Activated CD4-positive, alpha-beta T cell treated with anti-CD3 and anti-CD28 coated beads for 24 hours (primary cell): ENCODE measurements at places on chromosomes 6 and 20.

- no peak for DNase-seq
Observed at GRCh38 chr20:42043921-42044320, 425.7 kb upstream of the CHD6 start.

DNA sequence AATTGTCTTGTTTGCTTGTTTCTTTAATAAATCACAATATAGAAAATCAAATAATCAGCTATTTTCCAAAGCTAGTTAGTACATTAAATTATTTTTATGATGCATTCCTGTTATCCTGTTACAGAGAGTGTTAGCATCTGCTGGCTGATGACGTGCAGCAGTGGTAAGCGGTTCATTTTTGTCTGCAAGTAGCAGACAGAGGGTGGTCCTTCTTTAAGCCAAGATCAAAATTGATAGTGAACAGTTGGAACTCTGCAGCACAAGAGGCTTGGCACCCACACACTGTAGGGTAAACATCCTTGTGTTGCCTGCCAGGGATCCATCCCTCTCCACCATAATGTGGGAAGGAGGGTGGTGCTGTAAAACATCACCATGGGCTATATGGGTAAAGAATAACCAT, 158.3 kb downstream of the FRK start:
- no peak for DNase-seq

GRCh38 chr6:16163535-16164300, 34.8 kb downstream of the MYLIP start:
- DNase-seq, result no peak

- no peak for DNase-seq
Observed at GRCh38 chr6:16476861-16477260, 238.5 kb downstream of the GMPR start.

DNA sequence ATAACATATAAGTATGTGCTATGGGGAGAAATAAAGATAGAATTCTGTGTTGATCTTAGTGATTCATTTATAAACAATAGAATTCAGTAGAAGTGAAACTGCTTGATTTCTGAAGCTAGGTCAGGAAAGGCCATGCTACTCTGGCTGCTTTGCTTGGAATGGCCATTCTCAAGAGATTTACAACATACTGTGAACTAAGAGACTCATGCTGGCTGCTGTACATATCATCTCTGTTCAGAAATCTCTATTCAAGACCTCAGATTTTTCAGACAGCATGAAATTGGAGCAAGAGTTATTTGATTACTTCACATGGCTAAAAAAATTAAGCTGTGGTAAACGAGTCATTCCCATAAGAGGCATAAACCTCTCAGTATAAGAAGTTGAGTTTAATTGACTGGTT, 662.6 kb downstream of the BCKDHB start:
- DNase-seq, result no peak

GRCh38 chr20:31505903-31506302, 8.3 kb upstream of the HM13 start:
- DNase-seq, result no peak

- no peak for DNase-seq
Observed at GRCh38 chr6:29734046-29735018, 11.1 kb downstream of the HLA-F start.

DNA sequence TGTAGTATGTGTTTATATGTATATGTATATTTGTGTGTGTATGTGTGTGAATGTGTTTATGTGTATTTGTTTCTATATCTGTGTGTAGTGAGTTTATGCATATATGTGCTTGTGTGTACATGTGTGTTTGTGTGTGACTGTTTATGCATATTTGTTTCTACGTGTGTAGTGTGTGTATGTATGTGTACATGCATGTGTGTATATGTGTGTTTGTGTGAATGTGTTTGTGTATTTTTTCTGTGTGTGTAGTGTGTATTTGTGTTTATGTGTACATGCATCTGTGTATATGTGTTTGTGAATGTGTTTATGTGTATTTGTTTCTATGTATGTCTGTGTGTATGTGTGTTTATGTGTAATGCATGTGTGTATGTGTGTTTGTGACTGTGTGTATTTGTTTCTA, 12.1 kb upstream of the SMOC2 start:
- no peak for DNase-seq

- DNase-seq, result no peak
Observed at GRCh38 chr6:73942592-73943186, 246.7 kb downstream of the CD109 start.

DNA sequence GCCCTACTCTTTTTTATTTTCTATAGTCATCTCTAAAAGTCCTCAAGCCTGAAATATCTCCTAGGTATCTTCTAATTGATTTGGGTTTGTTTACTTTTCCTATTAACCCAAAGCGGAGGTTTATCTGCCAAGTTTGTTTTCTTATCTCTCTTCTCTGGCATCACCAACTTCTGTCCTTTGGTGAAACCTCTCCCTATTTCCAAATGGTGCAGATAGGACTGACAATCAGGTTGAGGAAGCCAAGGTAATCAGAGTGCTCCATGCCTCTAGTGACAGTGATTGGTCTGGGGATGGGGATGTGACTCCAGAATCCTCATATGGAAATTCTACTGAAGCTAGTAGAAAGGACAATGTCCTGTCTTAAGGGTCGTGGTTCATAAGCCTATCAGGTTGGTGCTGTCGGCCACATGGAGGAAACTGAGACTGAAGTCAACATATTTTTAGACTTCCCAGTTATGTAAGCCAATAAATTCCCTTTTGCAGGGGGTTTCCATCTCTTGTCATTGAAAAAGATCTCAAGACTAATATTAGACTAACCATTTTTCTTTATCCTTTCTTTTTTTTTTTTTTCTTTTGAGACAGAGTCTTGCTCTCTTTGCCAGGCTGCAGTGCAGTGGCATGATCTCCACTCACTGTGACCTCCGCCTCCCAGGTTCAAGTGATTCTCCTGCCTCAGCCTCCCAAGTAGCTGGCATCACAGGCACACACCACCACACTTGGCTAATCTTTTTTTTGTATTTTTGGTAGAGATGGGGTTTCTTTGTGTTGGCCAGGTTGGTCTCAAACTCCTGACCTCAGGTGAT, 28.0 kb downstream of the KIF6 start:
- DNase-seq, result no peak

DNA sequence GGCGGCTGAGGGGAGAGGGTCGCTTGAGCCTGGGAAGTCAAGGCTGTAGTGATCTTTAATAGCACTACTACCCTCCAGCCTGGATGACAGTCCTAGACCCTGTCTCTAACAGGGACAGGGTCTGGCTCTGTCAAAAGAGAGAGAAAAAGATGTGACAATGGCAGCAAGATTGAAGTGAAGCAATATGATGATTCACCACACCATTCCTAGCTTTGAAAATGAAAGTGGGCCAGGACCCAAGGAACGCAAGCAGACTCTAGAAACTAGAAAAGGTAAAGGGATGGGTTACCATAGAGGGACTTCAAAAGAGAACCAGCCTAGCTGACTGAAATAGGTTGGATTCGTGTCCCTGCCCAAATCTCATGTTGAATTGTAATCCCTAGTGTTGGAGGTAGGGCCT, 426.9 kb downstream of the HTR1B start:
- DNase-seq, result no peak

- no peak for DNase-seq
Observed at GRCh38 chr20:40787941-40788340, 98.9 kb upstream of the MAFB start.
